Spinal cord (tissue), 10 donors: ENCODE measurements at places on chromosomes 7 and 10. TPM values are rescaled to one million over a fixed set of nuclear protein-coding genes. Genes with fewer than 3 reads are reported as not detected.
A peak's percentile ranks its signal among the peaks of the same experiment; 100 is the strongest.

The RPS24 gene
- total RNA-seq, result 1,301 TPM

The SSC4D gene
- 3.1 TPM for total RNA-seq

- H3K4me1 ChIP-seq, result no peaks in the 10 kb centered on the region
- H3K27ac ChIP-seq, result no peak overlapping the region
- no peaks in the 10 kb centered on the region for H3K27me3 ChIP-seq
- H3K36me3 ChIP-seq, result no peaks in the 10 kb centered on the region
- no peak overlapping the region for H3K4me3 ChIP-seq
- DNase-seq, result no peak
These were observed 24.6 kb downstream of the AGK start for GRCh38 chr7:141575654-141576448.

The MXI1 gene
- total RNA-seq, result 64.1 TPM

- H3K27me3 ChIP-seq, result no peaks in the 10 kb centered on the region
- DNase-seq, result peak; percentile 86
- peak within 1 kb of the TSS; percentile 52 for H3K27ac ChIP-seq
- peaks cover 46% of the 10 kb centered on the region for H3K4me1 ChIP-seq
These were observed at the start of gene GPER1 for GRCh38 chr7:1087952-1088920. GPER1 (plus strand) TSS chr7:1088113; CDS start chr7:1091729, 3,616 bp downstream.

GRCh38 chr7:27834179-27834921 is 94.4 kb downstream of the TAX1BP1 start:
- no peaks in the 10 kb centered on the region for H3K27me3 ChIP-seq
- peaks cover 5% of the 10 kb centered on the region for H3K36me3 ChIP-seq
- H3K4me1 ChIP-seq, result peaks cover 15% of the 10 kb centered on the region
- no peak for DNase-seq
- H3K27ac ChIP-seq, result no peak overlapping the region
- H3K4me3 ChIP-seq, result no peak overlapping the region

DNA sequence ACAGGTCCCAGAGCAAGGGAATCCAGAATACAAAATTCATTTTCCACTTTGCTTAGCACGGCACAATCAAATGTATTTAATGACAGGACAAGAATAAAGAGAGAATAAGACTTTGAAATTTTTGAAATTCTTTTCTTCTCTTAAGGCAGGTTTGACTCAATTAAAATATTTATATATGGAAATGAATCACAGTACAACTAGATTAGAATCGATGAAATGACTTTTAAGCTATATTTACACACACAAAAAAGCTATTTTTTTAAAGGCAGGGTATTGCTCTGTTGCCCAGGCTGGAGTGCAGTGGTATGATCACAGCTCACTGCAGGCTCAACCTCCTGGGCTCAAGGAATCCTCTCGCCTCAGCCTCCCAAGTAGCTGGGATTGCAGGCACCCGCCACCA is 265.4 kb upstream of the SLC26A5 start:
- DNase-seq, result no peak
- H3K4me1 ChIP-seq, result no peaks in the 10 kb centered on the region
- H3K36me3 ChIP-seq, result no peaks in the 10 kb centered on the region
- H3K27ac ChIP-seq, result no peak overlapping the region

- no peak overlapping the region for H3K4me3 ChIP-seq
- DNase-seq, result peak; percentile 89
- H3K27me3 ChIP-seq, result no peaks in the 10 kb centered on the region
- H3K4me1 ChIP-seq, result peaks cover 44% of the 10 kb centered on the region
These were observed 158.9 kb downstream of the EGFR start for GRCh38 chr7:55177589-55178261.

DNA sequence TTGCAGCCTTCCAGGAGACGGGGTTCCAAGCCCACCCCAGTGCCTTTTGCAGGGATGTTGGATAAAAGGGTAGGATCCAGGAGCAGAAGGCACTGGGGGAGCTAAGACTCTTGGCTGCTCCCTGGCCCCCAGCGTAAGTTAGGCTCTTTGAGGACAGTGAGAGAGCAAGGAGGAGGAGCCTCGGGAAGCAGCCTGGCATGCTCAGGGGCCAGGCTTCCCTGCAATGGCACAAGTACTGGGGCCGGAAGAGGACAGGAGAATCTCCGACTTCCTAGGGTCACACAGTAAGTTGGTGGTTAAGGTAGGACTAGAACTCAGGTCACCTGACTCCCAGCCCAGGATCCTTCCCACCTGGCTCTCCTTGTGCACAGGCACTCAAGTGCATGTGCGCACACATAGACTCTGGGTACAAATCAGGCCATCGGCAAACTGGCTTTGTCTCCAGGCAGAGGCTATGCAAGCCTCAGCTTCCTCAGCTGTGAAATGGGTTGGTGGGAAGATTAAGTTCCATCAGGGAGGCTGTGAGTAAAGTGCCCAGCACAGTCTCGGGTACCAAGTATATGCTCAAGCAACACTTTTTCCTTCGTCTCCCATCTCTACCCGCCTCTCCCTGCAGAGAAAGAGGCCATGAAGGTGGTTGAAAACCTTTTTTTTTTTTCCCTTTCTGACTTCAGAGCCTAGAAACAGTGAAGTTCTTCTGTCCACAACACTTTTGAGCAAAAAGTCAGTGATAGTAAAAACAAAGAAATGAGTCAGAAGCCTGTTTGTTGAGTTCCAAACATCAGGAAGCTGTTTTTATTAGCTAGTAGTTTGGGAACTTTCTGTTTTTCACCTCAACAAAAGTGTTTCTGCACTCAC is 79.1 kb downstream of the NEURL1 start:
- no peaks in the 10 kb centered on the region for H3K27me3 ChIP-seq
- H3K27ac ChIP-seq, result no peak overlapping the region
- H3K4me3 ChIP-seq, result no peak overlapping the region
- H3K36me3 ChIP-seq, result peaks cover 20% of the 10 kb centered on the region

The GTF2I gene
- total RNA-seq, result 254 TPM

DNA sequence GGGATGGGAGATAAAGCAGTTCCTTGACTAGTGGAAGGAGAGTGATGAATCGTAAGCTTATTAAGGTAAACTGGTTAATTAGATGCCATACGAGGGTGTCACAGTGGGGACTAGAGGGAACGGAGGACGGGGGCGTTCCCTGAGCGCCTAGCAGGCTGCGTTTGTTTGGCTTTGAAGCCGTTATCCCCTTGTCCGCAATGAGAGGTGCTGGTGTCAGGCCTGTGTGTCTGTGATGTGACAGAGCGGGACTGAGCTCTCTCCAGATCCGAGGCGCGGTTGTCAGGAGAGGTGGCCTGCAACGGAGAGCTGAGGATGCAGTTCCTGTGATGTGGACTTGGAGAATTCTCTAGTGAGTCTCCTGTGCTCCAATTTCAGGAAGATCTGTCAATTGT is 60.0 kb upstream of the PRPS1L1 start:
- H3K27me3 ChIP-seq, result peaks cover 9% of the 10 kb centered on the region
- H3K36me3 ChIP-seq, result no peaks in the 10 kb centered on the region
- peak; percentile 45 for DNase-seq
- H3K4me3 ChIP-seq, result peak overlapping the region; percentile 63
- H3K27ac ChIP-seq, result no peak overlapping the region
- H3K4me1 ChIP-seq, result peaks cover 10% of the 10 kb centered on the region

DNA sequence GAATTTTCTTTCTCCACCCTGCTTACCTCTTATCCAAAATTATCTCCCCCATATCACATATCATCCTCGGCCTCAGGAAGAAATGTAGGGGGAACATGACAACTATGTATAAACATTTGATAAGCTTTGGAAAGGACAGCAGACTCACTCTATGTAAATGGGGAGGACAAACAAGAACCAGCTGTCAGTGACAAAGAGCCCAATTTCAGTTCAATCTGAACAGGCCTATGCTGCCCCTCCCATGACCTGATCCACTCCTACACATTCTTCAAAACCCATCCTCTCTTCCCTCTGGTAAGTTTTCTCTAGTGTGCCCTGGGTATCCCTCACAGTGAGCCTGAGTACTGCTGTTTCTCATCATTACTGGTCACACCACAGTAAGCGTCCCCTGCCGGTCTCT is 20.8 kb downstream of the FZD9 start:
- H3K4me3 ChIP-seq, result no peak overlapping the region
- peaks cover 52% of the 10 kb centered on the region for H3K36me3 ChIP-seq
- H3K27ac ChIP-seq, result no peak overlapping the region
- H3K4me1 ChIP-seq, result no peaks in the 10 kb centered on the region
- no peak for DNase-seq

DNA sequence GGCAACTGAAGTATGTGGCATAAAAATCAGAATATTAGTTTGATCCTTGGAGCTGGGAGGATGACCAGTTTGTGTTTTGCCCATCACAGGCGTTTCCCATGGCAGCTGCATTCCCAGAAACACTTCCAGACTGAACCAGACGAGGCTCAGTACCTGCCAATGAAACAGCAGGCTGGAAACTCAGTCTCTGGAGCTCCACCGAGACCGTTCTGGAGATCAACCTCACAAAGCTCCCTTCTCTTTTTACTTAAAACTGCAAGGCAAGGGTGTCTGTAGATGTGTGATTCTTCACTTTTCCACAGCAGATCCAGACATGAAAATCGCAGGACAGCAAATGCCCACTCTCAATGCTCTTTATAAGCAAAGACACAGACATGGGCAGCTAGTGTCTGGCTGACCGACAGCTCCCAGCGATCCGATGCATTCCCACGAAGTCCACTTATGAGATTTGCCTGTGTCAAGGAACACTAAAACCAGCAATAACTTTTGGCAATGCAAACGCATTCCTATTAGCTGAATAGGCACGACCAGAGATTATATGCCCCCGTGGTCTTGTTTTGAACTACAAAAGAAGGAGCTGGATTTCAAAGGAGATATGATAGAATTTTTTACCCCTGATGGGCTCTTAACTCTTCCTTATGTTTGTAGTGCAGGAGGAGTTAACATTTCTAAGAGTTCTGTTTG is 72.6 kb downstream of the ADAM12 start:
- H3K27me3 ChIP-seq, result no peaks in the 10 kb centered on the region
- DNase-seq, result peak; percentile 65
- no peaks in the 10 kb centered on the region for H3K4me1 ChIP-seq
- H3K36me3 ChIP-seq, result no peaks in the 10 kb centered on the region
- H3K27ac ChIP-seq, result no peak overlapping the region
- H3K4me3 ChIP-seq, result no peak overlapping the region

GRCh38 chr7:90747516-90747915 is 151.4 kb downstream of the CDK14 start:
- DNase-seq, result no peak
- no peaks in the 10 kb centered on the region for H3K4me1 ChIP-seq
- H3K4me3 ChIP-seq, result no peak overlapping the region

DNA sequence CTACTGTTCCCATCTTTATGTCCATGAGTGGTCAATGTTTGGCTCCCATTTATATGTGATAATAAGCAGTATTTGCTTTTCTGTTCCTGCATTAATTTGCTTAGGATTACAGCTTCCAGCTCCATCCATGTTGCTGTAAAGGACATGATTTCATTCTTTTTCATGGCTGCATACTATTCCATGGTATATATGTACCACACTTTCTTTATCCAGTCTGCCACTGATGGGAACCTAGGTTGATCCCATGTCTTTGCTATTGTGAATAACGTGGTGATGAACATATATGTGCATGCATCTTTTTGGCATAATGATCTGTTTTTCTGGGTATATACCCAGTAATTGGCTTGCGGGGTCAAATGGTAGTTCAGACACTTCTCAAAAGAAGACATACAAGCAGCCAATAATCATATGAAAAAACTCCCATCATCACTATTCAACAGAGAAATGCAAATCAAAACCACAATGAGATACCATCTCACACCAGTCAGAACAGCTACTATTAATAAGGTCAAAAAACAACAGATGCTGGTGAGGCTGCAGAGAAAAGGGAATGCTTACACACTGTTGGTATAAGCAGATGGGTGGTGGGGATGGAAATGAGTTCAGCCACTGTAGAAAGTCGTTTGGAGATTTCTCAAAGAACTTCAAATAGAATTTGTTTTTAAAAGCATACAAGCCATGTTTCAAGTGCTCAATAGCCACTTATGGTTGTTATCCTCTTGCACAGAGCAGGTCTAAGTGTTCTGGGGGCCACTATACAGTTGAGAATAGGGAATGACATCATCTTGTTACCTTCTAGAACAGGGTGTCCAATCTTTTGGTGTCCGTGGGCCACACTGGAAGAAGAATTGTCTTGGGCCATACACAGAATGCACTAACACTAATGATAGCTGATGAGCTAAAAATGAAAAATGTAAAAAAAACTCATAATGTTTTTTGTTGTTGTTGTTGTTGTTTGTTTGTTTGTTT is 23.2 kb upstream of the SDK1 start:
- no peak overlapping the region for H3K27ac ChIP-seq
- DNase-seq, result no peak
- no peaks in the 10 kb centered on the region for H3K4me1 ChIP-seq

DNA sequence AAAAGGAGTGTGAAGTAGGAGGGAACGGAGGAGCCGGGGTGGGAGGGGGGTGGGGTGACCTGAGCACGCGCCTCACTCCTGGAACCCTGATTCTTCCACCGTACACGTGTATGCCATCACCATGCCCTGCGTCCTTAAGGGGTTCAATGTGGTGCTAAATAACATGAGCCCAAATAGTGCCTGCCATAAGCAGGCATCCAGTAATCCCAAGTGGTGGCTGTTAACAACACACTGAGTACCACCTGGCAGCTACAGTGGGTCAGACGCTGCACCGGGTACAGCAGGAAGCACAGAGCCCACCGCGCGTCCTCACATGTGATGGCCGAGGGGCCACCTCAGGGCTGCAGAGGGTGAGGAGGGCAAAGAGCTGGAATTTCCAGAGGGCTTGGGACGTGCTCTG is 81.9 kb downstream of the PTPRN2 start:
- DNase-seq, result no peak
- H3K4me3 ChIP-seq, result no peak overlapping the region
- no peak overlapping the region for H3K27ac ChIP-seq
- H3K36me3 ChIP-seq, result peaks cover 3% of the 10 kb centered on the region
- no peaks in the 10 kb centered on the region for H3K27me3 ChIP-seq

DNA sequence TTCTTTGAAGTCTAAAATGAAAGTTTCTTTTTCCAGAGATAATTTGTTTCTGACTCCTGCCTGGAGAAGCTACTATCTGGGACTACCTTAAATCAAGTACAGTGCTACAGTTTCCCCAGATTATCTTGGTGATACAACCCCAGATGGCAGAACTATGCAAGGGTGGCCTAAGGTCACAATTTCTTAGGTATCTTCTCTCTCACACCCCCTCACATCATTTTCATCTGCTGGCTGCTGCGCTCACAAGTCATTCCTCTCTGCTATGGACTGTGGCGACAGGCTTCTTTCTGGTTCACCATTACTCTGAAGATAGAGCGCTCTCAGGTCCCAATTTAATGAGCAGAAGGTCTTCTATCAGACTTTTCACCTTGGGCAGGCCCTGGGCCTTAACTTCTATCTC is 9.1 kb upstream of the PRPS1L1 start:
- H3K4me1 ChIP-seq, result no peaks in the 10 kb centered on the region
- no peak overlapping the region for H3K27ac ChIP-seq
- DNase-seq, result no peak
- H3K4me3 ChIP-seq, result no peak overlapping the region
- no peaks in the 10 kb centered on the region for H3K27me3 ChIP-seq
- H3K36me3 ChIP-seq, result no peaks in the 10 kb centered on the region

The CALHM1 gene
- total RNA-seq, result 0.06 TPM

The OGDHL gene
- total RNA-seq, result 23.3 TPM

The CYP3A7 gene
- not detected for total RNA-seq

- peak overlapping the region; percentile 73 for H3K27ac ChIP-seq
- no peak for DNase-seq
- H3K27me3 ChIP-seq, result no peaks in the 10 kb centered on the region
- H3K4me3 ChIP-seq, result no peak overlapping the region
These were observed 66.8 kb downstream of the MAD1L1 start for GRCh38 chr7:2165610-2166594.
